ENCODE measurements at places on chromosomes 11 and 22.
A peak's percentile ranks its signal among the peaks of the same experiment; 100 is the strongest.

GRCh38 chr11:117835576-117835975 lies 11.0 kb upstream of the FXYD2 start:
- no peak for DNase-seq

DNA sequence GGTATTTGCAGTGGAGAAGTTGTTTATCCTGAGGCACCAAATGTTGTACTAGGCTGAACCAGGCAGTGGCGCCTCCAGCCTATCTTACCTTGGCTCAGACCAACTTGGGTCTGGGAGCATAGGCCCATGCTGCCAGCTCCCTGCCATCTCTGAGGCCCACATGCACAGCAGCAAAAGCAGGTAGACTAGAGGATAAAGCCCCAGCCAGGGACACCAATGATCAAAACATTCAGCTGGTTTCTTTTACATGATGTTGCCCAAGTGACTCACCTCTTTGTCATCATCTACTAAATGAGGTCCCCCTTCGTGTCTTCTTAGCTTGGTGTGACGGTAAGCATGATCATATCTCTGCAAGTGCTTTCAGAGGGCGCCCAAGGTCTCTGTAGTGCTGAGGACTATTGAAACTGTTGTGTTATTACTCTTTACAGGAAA lies 112.1 kb upstream of the DRD2 start:
- no peak for DNase-seq

- no peak for DNase-seq
Measured at GRCh38 chr11:66491315-66491935, 11.2 kb downstream of the DPP3 start.

DNA sequence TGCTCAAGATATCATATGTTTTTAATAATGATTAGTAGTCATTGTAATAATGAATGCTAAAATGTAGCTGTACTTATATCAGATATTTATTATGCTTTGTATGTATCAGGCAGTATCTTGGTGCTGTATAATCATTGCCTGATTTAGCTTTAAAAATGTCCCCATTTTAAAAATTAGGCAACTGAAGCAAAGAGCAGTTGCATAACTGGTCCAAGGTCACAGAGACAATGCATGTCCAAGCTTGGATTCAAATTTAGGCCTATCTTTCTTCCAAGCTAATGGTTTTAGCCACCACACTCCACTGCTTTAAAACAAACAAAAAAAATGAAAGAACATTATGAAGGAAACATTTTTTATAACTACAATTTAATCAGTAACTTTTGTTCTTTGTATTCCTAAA lies 725.8 kb upstream of the RAG2 start:
- DNase-seq, result no peak

DNA sequence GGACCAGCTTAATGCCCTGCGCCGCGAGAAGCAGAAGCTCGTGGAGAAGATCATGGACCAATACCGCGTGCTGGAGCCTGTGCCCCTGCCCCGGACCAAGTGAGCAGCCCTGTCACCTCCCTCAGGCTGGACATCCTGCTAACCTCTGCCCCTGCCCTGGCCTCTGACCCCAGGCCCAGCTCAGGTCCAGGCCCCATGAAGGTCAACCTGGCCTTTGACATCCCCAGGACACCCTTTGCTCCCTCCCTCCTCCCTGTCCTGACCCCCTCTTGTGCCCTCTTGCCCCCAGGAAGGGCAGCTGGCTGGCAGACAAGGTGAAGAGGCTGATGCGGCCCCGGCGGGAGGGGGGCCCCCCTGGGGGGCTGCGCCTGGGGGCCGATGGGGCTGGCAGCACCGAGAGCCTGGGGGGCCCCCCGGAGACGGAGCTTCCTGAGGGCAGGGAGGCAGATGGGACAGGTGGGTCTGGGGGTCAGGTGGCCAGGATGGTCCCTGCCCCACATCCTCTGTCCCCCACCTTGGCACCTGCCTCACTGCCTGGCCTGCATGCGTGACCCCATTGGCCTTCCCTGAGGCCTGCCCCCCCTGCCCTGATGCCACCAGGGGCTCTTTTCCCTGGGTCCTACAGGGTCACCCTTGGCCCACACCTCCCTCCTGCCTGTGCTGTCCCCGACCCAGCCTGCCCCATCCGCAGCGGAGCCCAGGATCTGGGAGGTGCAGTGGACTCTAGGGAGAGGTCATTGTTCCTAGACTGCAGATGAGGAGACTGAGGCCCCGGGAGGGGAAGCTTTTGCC lies 5.1 kb upstream of the RPS6KA4 start:
- DNase-seq, result no peak

GRCh38 chr11:44179173-44179572 lies 83.7 kb downstream of the EXT2 start:
- no peak for DNase-seq

- no peak for DNase-seq
Measured at GRCh38 chr11:11964774-11965150, 43.7 kb downstream of the DKK3 start.

GRCh38 chr22:27283714-27284113 lies 517.8 kb downstream of the MN1 start:
- no peak for DNase-seq

DNA sequence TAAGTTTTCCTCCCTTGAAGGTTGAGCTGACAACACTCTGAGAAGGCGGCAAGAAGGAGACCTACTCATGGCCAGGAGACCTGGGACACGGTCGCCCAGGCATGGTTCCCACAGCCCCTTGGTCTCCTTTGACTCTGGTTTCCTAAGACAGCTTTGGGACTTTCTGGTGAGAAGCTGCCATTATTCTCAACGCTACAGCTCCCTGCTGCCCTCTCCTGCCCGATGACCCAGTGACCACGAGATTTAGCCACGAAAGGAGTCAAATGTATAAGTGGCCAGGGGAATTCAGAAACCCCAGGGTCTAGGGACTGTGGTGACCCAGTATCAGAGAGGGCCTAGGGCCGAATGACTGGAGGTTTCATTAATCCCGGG lies 699 bp upstream of the SDF2L1 start:
- peak; percentile 79 for DNase-seq

DNA sequence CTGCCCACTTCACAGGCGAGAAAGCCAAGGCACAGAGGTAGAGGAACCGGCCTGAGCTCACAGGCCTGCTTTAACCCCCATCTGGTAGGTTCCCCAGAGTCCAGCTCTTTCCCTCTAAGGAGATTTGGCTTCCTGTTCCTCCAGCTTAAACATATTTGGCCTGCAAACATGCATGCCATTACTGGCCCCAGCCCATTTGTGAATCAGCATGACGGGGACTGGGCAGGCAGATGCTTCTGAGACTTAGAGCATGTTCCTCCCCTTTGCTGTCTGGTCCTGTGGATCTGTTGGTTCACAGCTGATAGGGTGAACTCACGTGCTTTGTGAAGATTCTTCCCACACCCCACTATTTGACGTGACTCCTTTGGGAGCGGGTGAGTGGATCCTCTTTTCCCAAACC lies 12.6 kb downstream of the CHST1 start:
- no peak for DNase-seq

- DNase-seq, result no peak
Measured at GRCh38 chr11:77019976-77020595, 14.1 kb upstream of the B3GNT6 start.

GRCh38 chr11:35688023-35688422 lies 25.4 kb downstream of the TRIM44 start:
- DNase-seq, result no peak

DNA sequence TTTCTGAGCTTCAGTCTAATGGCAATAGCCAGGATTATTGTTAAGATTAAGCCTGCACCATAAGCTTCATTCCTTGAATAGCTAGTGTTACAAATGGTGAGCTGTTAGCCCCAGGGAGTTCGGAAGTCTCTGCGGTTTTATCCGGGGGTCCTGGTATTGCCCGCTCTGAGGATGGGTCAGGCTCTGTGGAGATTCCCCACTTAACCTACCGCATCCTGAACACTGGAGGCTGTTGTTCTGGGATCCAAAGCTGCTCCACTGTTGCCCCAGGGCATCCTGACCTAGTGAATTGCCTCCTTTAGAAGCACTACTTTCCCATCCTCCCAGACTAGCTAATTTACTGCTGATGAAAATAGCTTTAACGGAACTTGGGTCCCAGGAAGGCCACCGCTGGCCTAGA lies 14.5 kb upstream of the PEX26 start:
- no peak for DNase-seq

DNA sequence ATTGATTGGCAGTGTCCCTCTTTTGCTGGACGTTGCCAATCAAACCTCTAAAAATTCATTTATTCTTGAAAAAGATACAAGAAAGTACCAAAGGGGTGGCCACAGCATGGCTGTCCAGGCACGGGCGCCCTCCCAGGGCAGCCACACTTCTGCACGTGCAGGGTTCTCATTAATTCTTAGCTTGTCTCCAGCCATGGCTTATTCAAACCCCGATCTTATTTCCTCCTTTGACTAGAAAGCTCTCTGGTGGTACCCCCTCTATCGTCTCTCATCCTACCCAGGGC lies 123.9 kb downstream of the CTTN start:
- DNase-seq, result no peak

GRCh38 chr22:49642331-49642730 lies 185.3 kb downstream of the BRD1 start:
- DNase-seq, result no peak

DNA sequence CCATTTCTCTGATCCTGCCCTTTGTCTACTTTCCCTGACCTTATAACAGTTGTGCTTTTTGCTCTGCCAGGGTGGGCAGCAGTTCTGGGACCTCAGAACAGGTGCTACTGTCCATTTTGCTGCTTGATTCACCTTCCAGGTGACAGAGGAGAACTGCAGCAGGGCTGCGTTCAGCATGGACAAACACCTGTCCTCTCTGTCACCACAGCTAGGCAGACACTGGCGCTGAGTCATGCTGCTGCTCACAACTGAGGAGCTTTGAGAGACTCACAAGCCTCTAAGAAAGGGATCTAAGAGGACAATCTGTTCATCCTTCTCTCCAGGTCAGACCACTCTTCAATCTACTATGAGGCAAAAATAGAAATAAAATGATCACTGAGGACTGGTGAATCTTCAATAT lies 1144.5 kb upstream of the CCDC90B start:
- no peak for DNase-seq

- no peak for DNase-seq
Measured at GRCh38 chr11:126755526-126755925, 245.0 kb downstream of the KIRREL3 start.

GRCh38 chr11:110438017-110438416 lies 8.3 kb downstream of the FDX1 start:
- no peak for DNase-seq

- no peak for DNase-seq
Measured at GRCh38 chr11:72421351-72421750, 13.0 kb downstream of the CLPB start.

DNA sequence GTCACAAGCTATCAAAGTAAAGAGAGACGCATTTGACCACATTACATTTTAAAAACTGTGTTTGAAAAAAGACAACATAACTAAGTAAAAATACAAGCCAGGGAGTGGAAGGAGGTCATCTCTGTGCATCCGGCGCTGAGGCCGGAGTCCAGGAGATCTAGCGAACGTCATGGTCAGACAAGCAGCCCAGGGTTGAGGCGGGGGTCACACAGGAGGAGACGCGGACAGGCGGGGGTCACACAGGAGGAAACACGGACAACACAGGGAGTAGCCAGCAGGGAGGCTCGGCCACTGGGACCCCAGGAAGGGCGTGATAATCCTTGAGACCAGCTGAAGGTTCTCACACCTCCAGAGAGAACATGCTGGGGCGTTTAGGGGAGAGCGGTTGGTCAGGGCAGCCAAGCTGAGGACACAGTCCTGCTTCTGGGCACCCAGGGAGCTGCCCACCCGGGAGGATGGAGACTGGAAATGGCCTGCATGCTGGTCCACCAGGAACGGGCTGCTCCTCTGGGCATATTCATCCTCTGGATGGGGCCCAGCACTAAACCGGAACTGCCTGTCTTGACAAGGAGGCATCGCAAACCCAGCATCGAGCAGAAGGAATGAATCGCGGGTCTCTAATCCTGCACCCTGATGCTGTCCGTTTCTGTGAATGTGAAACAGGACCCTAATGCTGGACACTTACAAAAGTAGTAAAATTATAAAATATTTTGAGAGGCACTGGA lies 40.9 kb upstream of the MUC5AC start:
- no peak for DNase-seq

GRCh38 chr11:1502954-1503707 lies 16.6 kb upstream of the MOB2 start:
- DNase-seq, result no peak

DNA sequence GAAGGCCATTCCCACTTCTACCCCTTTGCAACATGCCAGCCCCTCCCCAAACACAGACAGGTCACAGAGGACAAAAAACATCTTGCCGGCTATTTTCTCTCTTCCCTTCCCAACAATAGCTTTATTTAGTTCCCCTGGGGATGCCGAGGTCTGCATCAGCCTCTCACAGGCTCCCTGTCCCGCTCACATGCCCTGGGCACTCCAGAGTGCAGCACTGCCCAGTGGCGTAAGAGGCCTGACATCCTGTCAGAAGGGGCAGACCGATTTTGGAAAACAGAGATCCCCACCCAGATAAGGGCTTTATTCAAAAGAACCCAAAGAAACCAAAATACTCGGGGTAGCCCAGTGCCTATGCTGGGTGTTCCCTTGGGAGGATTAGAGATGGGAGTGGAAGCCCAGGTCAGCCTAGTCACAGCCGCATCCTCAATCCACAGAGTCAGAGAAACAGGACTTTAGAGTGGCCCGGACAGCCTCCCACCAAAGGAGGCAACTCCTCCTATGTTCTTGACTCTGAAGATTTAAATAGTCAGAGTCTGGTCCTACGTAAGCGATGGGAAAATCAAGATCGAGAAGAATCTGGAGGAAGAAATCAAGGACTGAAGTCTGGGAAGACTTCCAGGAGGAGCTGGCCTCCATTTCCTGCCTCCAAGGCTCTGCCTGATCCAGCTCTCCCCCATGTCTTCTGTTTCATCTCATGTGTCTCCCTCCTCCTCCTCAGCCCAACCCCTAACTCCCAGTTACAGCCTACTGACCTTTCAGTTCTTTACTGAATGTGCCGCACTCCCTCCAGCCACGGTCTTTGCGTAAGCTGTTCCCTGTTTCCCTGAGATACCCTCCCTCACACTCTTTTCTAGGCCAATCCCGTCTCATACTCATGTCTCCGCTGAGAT lies 129.3 kb downstream of the FBXO7 start:
- no peak for DNase-seq

- no peak for DNase-seq
Measured at GRCh38 chr22:45200860-45201511, 37.3 kb downstream of the NUP50 start.

GRCh38 chr11:131696690-131697089 lies 326.3 kb downstream of the NTM start:
- DNase-seq, result no peak

- DNase-seq, result no peak
Measured at GRCh38 chr11:35933320-35933871, 10.5 kb upstream of the LDLRAD3 start.

DNA sequence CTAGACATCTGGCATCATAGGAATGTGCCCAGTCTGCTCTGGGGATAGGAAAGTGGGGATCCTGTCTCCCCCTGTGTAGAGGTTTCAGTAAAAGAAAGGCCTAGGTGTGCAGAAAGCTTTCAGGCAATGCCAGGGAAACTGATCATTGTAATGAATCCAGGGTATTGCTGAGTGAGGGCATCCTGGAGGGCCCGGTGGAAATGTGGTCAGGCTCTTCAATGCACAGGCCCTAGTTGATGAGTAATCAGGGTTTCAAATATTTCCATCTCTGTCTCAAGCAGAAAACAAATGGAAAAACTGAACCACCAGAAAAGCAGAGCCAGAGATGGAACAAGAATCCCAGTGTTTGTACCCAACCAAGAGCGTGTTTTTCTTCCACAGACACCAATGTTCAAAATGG lies 2.0 kb downstream of the CD3E start:
- DNase-seq, result no peak

Measured in ascending aorta (tissue), 2 donors.